ENCODE measurements at places on chromosomes 1 and 21.

- no peak for DNase-seq
These were observed 18.8 kb downstream of the KNCN start for GRCh38 chr1:46532498-46533178.

- DNase-seq, result no peak
These were observed 18.0 kb downstream of the CELA2B start for GRCh38 chr1:15493869-15494390.

DNA sequence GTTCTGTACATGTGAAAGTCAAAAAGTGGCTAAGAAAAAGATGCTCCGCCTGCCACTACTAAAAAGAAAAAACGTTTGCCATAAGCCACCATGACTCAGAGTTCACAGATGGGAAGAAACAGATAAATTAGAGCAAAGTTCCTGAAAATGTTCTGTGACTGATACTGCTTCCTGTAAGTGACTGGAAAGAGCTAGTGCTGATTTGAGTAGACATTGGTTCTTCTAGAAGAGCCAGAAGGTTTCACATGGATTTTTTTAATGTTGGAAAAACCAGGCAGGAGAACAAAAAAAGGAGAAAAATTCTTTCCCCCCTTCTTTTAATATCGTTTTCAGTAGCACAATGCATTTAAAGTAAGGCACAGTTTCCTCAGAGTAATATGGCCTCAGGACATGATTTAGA, 221.4 kb downstream of the HLX start:
- peak; percentile 44 for DNase-seq

GRCh38 chr1:208117409-208117808, 126.8 kb downstream of the PLXNA2 start:
- DNase-seq, result no peak

DNA sequence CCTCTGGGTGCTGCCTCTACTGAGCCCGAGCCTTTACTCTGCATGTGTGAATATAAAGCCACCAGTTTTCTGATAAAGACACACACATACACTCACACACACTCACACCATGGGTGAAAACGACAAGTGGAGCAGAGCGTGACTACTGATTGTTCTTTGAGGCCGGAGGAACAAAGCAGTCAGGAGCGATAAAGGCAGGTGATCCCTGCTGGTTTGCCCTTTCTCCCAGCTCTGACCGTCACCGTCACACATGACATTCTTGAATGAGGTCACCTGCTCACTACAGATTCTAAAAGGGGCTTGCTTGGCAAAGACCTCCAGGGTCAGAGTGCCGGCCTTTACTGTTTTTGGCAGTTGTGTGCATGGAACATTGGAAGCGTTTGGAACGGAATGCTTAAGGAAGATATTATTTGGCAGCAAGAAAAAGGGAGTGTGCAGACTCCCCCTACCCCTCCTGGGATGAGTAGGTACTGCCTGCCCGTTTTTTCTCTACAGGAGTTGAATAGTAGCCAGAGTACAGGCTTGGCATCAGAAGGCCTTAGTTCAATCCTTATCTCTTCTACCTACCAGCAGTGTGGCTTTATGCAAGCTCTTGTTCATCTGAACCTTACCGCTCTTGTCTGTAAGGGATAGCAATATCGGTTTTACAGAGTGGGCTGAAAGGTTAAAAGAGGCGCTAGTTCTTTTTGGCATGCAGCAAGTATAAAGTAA, 79.7 kb downstream of the PBX1 start:
- no peak for DNase-seq

DNA sequence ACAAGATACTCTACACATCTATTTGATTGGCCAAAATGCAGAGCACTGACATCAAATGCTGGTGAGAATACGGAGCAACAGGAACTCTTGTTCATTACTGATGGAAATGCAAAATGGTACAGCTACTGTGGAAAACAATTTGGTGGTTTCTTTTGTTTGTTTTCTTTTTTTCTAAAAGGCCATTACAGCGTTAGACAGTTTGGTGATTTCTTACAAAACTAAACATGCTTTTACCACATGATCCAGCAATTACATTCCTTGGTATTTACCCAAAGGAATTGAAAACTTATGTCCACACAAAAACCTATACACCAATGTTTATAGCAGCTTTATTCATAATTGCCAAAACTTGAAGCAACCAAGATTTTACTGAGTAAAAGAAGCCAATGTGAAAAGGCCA, 66.4 kb upstream of the FBXO28 start:
- DNase-seq, result no peak

GRCh38 chr1:150961756-150962155, 12.9 kb downstream of the CERS2 start:
- DNase-seq, result no peak

- DNase-seq, result no peak
These were observed 98.0 kb upstream of the RALGPS2 start for GRCh38 chr1:178627037-178627436.

DNA sequence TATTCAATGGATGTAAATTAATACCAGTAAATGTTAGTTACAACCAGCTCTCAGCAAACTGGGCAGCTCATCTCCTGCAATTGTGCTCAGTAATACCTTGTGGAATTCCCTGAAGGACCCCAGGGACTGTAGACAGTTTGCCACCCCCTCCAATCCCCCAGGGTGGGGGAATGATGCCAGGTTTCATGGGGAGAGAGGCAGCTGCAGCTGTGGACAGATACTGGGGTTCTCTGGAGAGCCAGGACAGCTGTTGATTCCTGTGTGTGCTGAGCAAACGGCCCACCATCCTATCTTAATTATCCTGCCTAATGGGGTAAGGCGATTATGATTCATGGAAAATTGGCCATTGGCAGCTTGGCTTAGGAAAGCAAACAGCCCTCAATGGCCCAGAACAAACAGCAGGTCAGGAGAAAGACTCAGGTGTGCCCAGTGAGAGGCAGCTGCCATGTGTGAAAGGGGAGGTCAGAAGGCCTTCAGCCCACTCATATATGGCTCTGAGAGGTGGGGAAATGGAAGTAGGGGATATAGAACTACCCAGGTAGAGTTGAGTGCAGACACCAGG, 148.9 kb upstream of the CTTNBP2NL start:
- DNase-seq, result no peak

GRCh38 chr1:103460511-103460910, 65.0 kb upstream of the RNPC3 start:
- no peak for DNase-seq

GRCh38 chr1:183877053-183877720, 72.3 kb downstream of the RGL1 start:
- no peak for DNase-seq

DNA sequence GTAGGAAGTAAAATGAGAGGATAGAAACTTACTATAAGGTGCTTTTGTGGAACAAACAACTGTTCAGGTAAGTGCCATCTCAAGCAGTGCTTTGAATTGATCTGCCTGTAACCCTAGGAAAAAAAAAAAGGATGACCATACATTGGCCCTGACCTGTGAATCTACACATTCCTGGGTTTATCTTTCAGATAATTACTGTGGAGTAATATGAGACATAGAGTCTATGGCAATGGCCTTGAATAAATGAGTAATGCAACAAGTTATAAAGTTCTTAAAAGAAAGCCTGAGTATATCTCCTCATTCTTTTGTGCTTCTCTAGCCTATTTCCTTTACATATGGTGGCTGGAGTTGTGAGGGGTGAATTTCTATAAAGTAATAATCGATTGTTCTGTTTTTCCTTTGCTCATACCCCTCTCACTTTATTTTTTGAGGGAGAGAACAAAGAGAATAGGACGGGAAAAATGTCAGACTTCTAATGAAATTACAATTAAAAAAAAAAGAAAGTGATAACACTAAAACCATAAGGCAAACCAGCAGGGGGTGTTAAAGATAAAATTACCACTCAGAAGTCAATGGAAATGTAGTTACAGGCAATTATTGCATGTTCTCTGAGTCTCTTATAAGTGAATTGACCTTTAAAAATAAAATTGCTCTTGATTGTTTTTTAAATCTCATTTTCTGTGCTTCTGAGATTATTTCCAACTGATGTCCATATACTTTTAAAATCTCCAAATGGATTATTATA, 12.4 kb upstream of the ATP1A1 start:
- DNase-seq, result no peak

GRCh38 chr1:76940571-76941335, 73.5 kb downstream of the ST6GALNAC5 start:
- no peak for DNase-seq

- DNase-seq, result no peak
These were observed 182.0 kb downstream of the ST6GALNAC3 start for GRCh38 chr1:76256289-76257223.

GRCh38 chr1:198490224-198490623, 50.3 kb downstream of the ATP6V1G3 start:
- DNase-seq, result no peak

DNA sequence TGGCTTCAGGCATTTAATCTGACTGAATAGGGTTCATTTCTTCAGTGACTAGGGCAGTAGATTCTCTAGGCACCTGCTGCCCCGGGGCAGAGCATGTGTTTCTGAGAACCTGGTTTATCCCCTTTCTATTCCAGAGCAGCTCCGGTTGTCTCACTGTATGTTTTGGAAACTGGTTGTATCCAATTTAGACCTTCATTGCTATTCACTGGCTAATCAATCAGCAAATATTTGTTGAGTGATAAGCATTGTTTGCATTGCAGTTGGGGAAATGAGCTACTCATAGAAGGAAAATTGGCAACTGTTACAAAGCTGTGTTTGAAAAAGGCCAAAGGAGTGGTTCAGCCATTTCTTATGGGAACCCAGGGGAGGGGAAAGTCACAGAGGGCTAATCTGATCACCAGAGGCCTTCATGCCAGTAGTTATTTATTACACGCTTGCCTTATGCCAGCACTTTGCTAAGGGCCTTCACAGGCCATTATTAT, 2.9 kb downstream of the QSOX1 start:
- no peak for DNase-seq

- DNase-seq, result no peak
These were observed 566 bp upstream of the PAQR7 start for GRCh38 chr1:25875856-25876692.

DNA sequence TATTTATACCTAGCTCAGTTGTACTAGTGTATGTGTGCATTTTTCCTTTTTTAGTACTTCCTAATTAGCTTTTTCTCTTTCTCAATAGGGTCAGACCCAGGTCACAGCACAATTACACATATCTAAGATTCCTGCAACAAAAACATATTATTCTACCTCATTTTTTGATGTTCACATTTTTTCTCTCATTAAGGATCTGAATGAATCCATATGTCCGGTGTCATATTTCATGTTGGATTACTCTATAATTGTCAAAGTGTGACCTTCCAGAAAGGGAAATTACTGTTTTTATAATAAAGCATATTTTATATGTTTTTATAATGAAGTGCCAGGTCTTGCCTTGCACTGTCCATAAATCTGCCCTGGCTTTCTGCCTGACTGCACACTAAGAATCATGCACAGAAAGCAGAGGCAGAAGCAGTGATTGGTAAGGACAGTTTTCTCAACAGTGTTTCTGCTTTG, 143.7 kb downstream of the KCNT2 start:
- DNase-seq, result peak; percentile 14

GRCh38 chr1:179034720-179035119, 9.0 kb downstream of the FAM20B start:
- DNase-seq, result no peak

GRCh38 chr1:110047463-110047862, 13.0 kb downstream of the STRIP1 start:
- DNase-seq, result no peak

DNA sequence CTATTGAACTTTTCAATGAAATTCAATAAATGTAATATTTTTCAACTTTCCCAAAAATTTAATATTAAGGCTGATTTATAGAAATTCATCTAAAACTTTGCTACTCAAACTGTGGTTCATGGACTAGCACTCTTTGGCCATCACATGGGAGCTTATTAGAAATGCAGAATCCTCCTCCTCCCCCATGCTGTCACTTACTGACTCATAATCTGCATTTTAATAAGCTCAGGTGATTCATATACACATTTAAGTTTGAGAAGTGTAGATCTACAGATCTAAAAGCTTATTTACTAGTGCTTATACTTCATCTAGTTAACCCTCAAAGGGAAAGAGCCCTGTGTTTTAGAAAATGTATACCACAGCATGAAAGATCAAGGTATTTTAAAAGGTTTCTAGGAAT, 84.3 kb downstream of the HS2ST1 start:
- DNase-seq, result no peak

DNA sequence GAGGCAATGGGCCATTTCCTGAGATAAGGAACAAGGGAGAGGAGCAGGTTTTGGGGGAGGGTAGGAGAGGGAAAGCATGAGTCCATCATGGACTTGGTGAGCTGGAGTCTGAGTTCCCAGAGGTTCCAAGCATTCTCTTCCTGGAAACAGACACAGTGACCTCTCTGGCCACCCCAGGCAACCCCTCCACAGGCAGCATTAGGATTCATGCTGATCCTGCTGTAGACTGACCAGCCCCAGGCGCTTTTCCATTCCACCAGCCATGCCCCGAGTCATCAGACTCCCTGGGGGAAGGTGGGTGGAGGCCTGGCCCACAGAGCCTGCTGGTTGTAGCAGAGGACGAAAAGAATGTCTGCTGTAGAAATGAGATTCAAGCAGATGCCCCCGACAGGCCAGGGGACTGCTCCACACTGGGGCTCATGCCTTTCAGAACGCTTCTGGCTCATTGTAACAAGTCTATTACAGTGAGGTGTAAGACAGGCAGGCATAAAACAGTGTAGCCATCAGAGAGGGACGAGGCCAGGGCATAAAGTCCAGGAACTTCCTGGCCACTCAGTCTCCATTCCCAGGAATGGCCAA, 52.2 kb downstream of the KCND3 start:
- DNase-seq, result no peak

DNA sequence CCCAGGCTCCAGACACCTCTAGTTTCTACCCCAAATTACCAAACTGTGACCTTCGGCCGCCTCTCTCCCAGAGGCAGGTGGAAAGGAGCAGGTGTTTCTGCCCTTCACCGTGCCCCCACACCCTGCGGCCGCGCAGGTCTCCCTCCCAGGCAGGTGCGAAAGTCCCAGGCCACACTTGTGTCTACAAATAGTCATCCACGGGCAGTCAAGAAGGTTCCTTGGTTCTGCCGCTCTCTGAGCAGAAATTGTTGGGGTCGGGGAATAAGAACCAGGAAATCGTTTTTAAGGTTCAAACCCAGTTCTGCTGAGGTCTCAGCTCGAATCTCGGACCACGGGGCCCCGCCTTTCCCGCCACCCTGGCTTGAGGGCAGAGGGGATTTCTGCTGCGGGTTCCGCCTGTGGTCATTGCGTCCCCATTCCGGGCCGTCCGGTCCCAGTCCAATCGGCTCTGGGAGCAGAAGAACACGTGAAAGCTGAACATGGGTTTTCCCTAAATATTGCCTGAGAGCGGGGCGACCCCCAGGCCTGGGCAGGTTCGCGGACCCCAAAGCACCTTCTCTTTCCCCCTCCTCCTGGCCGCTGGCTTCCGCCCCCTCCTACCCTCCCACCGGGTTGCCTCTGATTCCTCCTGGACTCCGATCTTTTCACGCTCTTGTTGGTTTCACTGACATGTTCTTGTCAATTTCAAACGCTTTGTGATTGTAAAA, 1.2 kb upstream of the ATF3 start:
- DNase-seq, result no peak

GRCh38 chr1:222912730-222913129, 97.9 kb downstream of the DISP1 start:
- DNase-seq, result peak; percentile 68

- no peak for DNase-seq
These were observed 228.2 kb downstream of the GRIK3 start for GRCh38 chr1:36805979-36806640.

- no peak for DNase-seq
These were observed 29.8 kb downstream of the GPA33 start for GRCh38 chr1:167060141-167061072.

All from brain microvascular endothelial cell (primary cell).